Right atrium auricular region (tissue), 2 donors: ENCODE measurements at places on chromosomes 7 and 10. TPM values are rescaled to one million over a fixed set of nuclear protein-coding genes. Genes with fewer than 3 reads are reported as not detected.

GRCh38 chr10:77869626-77870420 is 56.7 kb downstream of the DLG5 start:
- no peak for DNase-seq

DNA sequence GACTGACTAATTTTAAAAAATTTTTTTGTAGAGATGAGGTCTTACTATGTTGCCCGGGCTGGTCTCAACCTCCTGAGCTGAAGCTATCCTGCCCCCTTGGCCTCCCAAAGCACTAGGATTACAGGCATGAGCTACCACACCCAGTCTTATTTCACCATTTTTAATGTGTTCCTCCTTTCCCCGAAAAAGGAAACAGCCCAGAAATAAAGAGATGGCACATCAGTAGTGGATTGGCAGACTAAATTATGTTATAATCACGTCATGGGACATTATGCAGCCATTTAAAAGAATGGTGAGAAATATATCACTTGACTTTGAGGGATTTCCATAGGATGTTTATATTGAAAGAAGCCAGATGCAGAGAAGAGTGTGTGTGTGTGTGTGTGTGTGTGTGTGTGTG is 40.5 kb downstream of the CAPZA2 start:
- no peak for DNase-seq

GRCh38 chr10:92440578-92440977 is 133.3 kb downstream of the IDE start:
- DNase-seq = no peak

DNA sequence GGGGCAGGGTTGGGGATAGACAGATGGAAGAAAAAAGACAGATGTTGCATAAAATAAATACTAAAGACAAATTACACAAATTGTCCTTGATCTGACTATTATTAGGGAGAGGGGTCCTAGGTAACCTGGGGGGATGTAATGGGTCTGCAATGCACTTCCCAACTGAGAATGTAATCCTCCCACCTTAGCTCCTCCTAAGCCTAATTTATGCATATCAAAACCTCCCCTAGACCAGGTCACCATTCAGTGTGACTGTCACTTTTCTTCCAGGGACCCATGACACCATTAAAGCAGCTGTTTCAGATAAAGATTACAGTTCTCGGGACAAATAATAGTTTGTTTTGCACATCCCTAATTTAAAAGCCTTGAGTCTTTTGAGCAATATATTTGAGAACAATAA is 133.9 kb upstream of the FEZF1 start:
- no peak for DNase-seq

GRCh38 chr7:2157473-2158279 is 75.1 kb downstream of the MAD1L1 start:
- peak; percentile 64 for DNase-seq

DNA sequence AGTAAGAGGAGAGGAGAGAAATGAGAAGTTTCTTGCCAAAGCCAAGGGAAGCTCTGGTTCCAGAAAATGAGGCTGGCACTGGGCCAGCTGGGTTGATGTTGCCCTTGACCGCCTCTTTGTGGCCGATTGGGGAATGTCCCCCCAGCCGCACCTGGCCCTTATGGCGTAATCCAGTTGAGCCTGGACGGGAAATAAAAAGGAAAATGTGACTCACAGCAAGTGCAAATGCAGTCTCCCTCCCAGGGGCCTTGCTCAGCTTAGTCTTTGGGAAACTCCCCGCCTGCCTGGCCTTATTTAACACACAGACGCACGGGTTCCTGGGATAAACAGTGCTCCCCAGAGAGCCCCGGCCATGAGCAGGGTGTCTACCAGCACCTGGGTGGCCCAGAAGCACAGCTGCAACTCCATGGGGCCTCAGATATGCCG is 174.8 kb downstream of the KIAA1217 start:
- DNase-seq = peak; percentile 94

- peak; percentile 69 for DNase-seq
These were observed 72.0 kb upstream of the ZMIZ1 start for GRCh38 chr10:78996792-78997129.

GRCh38 chr10:26468291-26468690 is 30.1 kb downstream of the APBB1IP start:
- no peak for DNase-seq

- no peak for DNase-seq
These were observed 270.1 kb upstream of the SHH start for GRCh38 chr7:156082048-156083040.

- DNase-seq = no peak
These were observed 33.6 kb downstream of the THNSL1 start for GRCh38 chr10:25049966-25050365.

DNA sequence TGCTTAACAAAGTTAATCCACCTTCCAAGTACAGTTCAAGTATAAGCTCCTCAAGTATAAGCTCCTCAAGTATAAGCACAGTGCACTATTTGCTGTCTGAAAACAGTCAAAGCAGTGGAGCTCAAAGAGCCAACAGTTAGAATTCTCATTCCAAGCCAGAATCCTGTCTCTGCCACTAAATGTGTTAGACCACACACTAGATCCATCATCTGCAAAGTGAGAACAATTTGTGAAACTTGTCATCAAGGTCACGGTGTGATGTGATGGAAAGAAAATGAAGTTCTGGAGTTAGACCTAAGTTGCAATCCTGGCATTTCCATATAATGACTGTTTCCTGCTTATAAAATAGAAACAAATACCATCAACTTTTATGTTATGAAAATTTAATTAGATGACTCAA is 602.5 kb downstream of the TNS3 start:
- no peak for DNase-seq

DNA sequence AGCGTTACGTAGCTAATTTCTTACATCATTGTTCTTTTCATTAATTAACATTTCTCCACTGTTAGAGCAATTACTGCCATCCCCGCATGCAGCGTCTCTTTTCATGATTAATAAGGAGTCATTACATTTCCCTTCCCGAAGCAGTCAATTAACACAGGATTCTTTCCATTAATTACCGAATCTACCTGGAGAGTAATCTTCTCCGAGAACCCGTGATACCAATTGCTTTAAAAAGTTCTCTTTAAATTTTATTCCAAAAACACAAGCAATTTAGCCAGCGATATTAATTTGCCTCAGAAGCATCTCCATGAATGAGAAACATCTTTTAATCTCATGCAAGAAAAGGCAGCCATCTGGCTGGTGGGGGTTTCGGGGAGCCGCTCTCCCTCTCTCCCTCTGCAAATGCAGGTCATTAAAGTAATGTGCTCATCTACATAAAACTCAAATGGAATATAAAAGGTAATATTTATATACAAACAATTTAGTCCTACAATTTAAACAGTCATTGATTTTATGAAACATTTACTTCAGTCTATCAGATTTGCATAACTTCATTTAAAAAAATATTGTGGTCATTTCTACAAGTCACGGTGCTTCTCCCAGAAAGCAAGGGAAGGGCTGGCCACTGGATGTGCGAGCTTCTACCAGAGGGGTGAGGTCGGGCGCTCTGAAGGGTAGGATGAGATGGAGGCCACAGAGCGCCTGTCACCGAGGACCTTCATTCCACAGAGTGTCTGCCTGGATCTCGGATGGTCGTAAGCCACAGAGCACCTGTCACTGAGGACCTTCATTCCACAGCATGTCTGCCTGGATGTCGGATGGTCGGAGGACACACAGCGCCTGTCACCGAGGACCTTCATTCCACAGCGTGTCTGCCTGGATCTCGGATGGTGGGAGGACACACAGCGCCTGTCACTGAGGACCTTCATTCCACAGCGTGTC is 145.0 kb downstream of the WDR37 start:
- DNase-seq = no peak

DNA sequence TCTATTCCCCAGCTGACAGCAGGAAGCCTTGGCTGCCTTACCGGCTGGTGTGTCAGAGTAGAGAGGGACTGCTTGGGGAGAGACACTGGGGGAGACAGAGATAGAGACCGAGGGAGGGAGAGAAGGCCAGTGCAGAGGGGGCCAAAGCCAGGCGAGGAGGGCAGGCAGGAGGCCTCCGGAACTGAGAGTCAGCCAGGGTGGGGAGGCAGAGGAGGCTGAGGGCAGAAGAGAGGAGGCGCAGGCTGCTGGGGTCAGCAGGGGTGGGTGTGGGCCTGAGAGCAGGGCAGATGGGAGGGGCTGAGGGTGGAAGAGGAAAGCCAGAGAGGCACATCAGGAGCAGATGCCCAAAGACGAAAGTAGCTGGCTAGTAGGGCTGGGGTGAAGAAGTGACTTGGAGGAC is 57.2 kb upstream of the PAX2 start:
- no peak for DNase-seq

- DNase-seq = no peak
These were observed 1.1 kb upstream of the KBTBD2 start for GRCh38 chr7:32892521-32893206.

DNA sequence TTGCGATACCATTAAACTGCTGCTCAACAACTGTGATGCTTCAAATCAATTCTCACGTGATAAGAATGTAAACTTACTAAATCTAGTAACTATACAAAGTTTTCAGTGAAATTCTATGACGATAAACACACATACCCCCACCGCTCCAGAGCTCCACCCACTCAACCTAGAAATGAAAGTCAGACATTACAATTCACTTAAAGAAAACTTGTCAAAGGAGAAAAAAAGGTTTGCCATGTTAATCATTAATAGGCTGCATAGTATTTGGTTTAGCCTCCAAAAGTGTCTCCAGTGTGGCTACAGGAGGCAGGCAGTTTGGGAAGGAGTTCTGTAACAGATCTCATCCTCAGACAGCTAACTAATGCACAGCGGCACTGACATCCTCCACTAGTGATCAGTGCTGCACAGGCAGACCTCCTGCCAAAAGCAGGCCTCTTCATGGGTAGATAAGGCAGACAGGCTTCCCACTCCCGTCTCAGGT is 3.1 kb downstream of the HERPUD2 start:
- DNase-seq = no peak

DNA sequence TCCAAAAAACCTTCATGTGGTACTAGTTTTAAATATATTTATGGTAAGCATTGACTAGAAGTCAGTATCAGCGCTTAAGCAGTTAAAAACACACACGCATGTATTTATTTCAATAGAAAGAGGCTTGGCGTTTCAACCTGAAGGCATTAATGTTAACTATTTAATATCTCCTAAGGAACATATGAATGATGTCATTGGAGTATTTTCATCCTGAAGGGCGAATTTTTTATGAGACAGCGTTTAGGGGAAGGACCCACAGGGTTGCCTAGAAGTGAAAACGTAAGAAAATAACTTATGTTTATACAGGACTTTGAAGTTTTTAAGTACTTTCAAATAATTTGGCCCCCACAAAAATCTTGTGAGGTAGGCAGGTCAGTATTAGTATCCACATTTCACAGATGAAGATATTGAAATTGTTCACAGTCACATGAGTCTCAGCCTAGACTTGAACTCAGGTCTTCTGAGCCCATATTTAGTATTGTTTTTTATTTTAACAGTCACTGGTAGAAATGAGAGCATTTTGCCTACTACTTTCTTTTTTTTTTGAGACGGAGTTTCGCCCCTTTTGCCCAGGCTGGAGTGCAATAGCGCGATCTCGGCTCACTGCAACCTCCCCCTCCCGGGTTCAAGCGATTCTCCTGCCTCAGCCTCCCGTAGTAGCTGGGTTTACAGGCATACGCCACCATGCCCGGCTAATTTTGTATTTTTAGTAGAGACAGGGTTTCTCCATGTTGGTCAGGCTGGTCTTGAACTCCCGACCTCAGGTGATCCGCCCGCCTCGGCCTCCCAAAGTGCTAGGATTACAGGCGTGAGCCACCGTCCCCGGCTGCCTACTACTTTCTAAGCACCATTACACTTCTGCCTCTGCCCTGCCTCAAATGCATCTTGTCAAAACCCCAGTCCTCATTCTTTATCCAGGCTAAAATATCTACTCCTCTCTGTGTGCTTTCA is 1.8 kb downstream of the SLK start:
- DNase-seq = no peak

- DNase-seq = no peak
These were observed 34.5 kb upstream of the C10orf120 start for GRCh38 chr10:122733931-122734665.

DNA sequence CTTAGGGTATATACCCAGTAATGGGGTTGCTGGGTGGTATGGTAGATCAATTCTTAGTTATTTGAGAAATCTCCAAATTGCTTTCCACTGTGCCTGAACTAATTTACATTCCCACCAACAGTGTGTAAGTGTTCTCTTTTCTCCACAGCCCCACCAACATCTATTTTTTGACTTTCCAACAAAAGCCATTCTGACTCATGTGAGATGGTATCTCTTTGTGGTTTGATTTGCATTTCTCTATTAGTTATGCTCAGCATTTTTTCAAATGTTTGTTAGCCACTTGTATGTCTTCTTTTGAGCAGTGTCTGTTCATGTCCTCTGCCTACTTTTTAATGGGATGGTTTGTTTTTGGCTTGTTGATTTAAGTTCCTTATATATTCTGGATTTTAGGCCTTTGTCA is 66.4 kb downstream of the MGAM2 start:
- DNase-seq = no peak

DNA sequence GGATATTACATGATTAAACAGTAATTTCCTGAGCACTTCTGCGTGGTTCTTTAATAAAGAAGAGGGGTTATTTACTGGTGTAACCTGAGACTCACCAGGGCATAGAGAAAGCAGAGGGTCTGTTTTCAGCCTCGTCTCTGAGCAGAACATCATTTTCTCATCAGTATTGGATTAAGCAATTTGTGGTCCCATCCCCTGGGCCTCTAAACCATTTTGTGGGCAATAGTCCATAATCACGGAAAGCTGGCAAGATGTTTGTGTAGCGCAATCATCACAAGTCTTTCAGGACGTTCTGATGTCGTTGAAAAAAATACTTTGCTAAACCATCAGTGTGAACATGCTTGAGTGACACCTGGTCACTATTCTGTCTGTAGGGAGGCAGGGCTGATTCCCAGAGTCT is 37.1 kb upstream of the SEC61G start:
- DNase-seq = no peak

GRCh38 chr10:17703706-17704105 is 48.3 kb upstream of the TMEM236 start:
- no peak for DNase-seq

- DNase-seq = no peak
These were observed 41.0 kb upstream of the ELMO1 start for GRCh38 chr7:37489703-37490102.

DNA sequence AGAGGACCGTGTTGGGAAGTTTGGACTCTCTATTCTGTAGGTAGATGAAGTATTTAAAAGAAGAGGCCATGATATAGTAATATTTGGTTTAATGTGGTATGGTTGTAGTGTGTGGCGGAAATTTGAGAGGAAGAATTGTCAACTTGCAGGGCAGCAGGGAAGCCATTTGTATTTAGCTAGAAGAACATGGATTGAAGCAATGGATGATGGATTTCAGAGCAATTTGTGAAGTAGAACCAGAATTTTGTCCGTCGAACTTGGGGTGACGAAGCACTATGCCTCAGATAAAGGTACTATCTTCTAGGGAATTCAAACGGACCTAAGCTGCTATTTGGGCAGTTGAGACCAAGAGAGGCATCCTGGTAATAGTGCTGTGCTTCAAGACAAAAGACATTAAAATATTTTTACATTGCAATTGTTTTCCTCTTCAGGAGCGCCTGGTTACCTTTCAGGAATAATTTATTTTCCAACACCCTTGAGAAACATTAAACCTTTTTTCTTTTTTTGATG is 615 bp upstream of the WBP1L start:
- no peak for DNase-seq

The HECW1 gene
- total RNA-seq = 0.04 TPM

The C10orf105 gene
- total RNA-seq = 1.3 TPM

The CNNM1 gene
- 0.79 TPM for total RNA-seq

The INPP5F gene
- total RNA-seq = 6.2 TPM

The PDE6C gene
- total RNA-seq = not detected

The DPY19L1 gene
- total RNA-seq = 21.5 TPM

The ZNF735 gene
- not detected for total RNA-seq

The TRIM73 gene
- 0.55 TPM for total RNA-seq

The PLCE1 gene
- total RNA-seq = 28.1 TPM
